B cell (primary cell): ENCODE measurements at places on chromosomes 6 and 20.

DNA sequence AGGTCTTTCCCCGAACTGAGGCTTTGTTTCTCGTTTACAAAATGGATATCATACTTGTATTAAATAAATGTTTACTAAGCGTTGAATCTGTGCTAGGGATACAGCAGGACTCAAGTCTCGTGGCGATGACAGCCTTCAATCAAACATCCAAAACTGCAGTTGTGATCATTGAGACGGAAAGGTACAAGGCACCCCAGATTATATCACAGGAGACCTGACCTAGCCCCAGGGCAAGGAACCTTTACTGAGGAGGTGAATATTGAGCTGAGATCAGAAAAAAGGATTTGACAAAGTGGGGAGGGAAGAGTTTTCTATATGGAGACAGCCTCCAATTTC is 476 bp downstream of the AAR2 start:
- H3K4me1 ChIP-seq = peaks cover 10% of the 10 kb centered on the region
- peak overlapping the region; percentile 88 for H3K4me3 ChIP-seq
- peaks cover 20% of the 10 kb centered on the region for H3K36me3 ChIP-seq
- no peak for DNase-seq
- peak overlapping the region; percentile 91 for H3K27ac ChIP-seq

- H3K27ac ChIP-seq = no peak overlapping the region
- H3K36me3 ChIP-seq = peaks cover 55% of the 10 kb centered on the region
- H3K4me3 ChIP-seq = no peak overlapping the region
- H3K27me3 ChIP-seq = no peaks in the 10 kb centered on the region
Measured at GRCh38 chr6:161038229-161039031, 46.9 kb downstream of the MAP3K4 start.

GRCh38 chr20:51727872-51728271 is 40.3 kb downstream of the ATP9A start:
- no peak for DNase-seq
- no peak overlapping the region for H3K4me3 ChIP-seq
- H3K4me1 ChIP-seq = no peaks in the 10 kb centered on the region
- no peak overlapping the region for H3K27ac ChIP-seq

- no peak overlapping the region for H3K4me3 ChIP-seq
- no peaks in the 10 kb centered on the region for H3K27me3 ChIP-seq
- H3K4me1 ChIP-seq = no peaks in the 10 kb centered on the region
- no peaks in the 10 kb centered on the region for H3K36me3 ChIP-seq
- DNase-seq = no peak
Measured at GRCh38 chr6:166798652-166799051, 157.7 kb downstream of the RNASET2 start.

GRCh38 chr6:13813621-13814175 is 659 bp downstream of the MCUR1 start:
- no peaks in the 10 kb centered on the region for H3K27me3 ChIP-seq
- H3K36me3 ChIP-seq = no peaks in the 10 kb centered on the region
- DNase-seq = no peak
- H3K4me3 ChIP-seq = peak overlapping the region; percentile 71
- H3K27ac ChIP-seq = peak overlapping the region; percentile 89
